ENCODE measurements at places on chromosomes 1 and 21.

GRCh38 chr1:200992382-200993048, 31.0 kb downstream of the KIF21B start:
- no peak for DNase-seq

- peak; percentile 74 for DNase-seq
Measured at GRCh38 chr1:231808990-231809389, 182.4 kb downstream of the DISC1 start.

DNA sequence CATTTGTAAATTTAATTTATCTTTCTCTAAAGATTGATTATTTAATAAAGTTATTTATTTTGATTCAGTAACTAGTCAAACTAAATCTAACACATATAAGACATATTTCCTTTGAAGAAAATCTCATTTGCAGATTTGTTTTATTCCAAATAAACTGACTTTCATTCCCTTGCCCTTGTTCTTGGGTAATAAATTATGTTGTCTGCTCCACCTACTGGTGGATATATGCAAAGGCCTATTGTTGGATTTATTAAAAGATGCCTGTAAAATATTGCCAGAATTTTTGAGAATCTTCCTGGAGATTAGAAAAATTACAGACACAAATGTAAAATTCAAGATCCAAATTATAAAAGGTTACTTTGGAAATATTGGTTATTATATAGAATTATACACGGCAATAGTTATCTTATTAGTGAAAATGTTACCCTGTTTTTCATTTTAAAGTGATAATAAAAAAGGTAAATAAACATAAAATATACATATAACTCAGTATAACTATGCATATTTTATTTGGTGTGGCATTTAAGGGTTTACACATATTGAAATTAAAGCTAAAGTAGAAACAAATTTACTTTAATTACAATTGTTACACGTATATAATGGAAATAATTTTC, 116.1 kb downstream of the SPATA17 start:
- peak; percentile 17 for DNase-seq

DNA sequence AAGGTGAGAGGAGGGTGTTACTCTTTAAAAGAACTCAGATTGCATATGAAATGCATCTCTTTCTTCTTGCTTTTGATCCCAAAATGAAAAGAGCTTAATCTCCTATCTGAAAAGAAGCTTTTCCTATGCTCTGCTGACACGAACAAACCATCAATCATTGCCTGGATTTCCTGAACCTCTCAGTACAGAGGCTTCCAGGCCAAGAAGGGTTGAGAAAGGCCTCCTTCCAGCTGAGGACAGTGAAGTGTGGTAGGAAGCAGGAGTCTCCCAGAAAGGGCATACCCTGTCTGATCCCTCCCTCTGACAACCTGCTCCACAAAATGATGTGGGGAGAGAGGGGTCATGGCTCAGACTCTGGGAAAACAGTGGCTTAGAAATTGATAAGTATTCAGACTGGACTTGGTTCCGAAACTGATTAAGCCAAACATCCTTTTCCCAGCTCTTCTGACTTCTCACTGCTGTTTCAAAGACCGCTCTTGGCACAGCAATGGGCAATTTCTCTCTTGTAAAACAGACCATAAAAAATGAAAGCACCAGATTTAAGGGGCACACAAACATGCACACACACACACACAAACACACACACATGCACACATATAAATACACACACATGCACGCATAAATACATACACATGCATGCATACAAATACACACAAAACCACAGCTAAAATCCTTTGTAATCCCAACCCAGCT, 310.3 kb downstream of the SIPA1L2 start:
- DNase-seq: no peak

DNA sequence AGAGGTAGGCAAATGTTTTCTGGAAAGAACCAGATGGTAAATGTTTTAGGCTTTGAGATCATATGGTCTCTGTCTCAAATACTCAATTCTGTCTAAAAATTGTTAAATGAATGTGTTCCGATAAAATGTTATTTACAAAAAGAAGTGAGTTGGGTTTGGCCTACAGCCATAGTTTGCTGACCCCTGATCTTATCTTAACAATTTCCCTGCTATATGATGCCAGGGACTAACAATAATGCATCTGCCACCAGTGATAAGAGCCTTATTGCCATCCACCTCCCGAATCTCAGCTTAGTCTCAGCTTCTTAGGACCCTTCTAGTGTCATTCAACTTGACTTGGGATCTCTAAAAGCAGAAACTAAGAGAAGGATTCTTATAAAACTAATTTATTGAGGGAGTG, 208.5 kb upstream of the ADGRL2 start:
- DNase-seq: no peak
